ENCODE measurements at places on chromosomes 11 and 22.

DNA sequence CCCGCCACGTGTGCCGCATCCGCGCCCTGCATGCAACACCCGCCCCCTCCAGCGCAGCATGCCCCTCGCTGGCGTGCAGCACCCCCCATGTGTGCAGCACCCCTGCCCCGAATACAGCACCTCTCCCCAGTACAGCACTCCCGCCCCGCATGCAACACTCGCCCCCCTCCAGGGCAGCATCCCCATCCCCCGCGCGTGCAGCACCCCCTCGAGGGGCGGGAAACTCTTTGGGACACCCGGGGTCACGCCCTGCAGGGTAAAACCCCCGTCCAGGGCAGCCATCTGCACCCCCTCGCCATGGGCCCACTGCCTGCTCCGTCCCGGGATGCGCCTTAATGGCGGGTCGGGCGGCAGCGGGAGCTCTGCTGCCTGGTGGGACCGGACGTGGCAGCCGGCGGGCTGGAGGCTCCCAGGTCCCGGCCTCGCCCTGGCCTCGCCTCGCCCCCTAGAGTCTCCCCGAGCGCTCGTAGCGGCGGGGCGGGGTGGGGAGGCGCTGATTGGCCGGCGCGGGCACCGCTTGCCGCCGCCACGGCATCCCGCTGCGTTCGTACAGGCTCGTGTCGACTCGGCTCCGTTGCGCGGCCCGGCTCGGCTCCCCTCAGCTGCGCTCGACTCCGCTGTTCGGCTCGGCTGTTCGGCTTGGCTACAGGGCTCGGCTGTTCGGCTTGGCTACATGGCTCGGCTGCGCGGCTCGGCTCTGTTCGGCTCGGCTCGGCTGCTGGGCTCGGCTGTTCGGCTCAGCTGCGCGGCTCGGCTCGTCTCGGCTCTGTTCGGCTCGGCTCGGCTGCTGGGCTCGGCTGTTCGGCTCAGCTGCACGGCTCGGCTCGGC, 417 bp upstream of the BRSK2 start:
- DNase-seq: peak; percentile 91

DNA sequence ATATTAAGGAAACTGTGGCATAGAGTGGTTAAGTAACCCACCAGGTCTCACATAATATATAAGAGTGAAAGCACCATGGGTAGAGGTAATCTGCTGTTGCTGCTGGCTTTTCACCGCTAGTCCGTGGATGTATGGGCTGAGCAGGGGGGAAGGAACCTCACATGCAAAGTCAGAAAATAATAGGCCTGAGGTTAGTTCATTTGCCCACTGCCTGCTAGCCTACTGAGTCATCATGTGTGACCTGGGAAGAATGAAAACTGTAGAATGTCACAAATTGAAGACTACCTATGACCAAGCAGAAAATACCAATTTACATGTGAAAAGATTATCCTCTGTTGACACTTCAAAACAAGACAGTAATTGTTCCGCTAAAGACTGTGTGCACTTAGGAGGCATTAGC, 560.1 kb upstream of the FAT3 start:
- no peak for DNase-seq

- DNase-seq: no peak
Observed at GRCh38 chr11:46611526-46612304, 5.3 kb downstream of the HARBI1 start.

GRCh38 chr22:23762842-23763578, at the start of gene C22orf15:
Gene C22orf15 (plus strand): TSS chr22:23762990. CDS start chr22:23763307, 317 bp downstream.
- no peak for DNase-seq

DNA sequence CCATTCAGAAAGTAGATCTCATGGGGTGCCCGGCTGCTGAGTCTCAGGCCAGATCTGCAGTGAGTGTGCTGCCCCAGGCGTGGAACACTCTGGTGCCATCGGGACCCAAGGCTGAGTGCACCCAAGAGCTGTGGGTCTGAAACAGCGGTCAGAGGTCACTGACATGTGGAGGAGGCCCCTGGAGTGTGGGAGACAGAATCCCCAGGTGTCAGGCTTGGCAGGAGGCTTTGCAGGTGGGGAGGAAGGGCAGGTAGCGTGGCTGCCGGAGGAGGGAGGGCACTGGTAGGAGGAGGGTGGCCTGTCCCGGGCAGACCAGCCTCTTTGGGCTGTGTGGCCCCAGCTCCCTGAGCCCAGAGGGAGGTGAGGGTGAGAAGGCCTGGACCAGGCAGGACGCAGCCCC, 31.7 kb upstream of the KRTAP5-6 start:
- DNase-seq: no peak

- DNase-seq: no peak
Observed at GRCh38 chr11:85680897-85681296, 5.1 kb downstream of the CCDC89 start.

DNA sequence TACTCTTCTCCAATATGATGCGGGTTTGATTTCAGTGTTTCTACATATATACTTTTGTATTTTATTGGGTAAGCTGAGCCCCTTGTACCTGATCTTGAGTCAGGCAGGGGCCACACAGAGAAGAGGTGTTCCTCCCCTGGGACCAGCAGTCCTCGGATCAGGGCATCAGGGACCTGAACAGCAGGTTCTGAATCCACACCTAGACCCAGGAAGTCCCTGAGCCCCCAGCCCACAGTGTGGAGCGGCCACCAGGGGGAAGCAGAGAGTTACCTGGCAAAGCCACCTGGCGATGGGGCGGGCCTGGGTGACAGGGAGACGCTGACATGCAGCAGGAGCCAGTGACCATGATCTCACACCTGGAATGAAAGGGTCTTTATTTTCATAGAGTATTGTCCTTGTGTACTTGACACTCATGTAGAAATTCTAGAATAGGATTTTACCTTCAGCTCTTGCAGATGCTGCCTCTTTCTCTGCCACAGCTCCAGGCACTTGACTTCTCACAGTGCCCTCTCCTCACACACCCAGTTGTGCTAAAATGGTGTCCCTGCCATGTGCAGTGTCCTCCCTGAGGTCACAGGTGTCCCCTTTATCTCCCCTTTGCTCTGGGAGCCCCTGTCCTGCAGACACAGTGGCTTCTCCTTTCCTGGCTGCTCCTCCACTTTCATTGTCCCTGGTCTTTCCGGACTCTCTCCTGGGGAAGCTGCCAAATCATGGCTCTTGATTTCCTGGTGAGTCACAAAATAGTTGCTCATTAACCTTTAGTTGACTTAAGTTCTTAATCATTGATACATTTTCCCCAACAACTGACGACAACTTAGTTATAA, 48.5 kb downstream of the GGTLC2 start:
- peak; percentile 43 for DNase-seq

DNA sequence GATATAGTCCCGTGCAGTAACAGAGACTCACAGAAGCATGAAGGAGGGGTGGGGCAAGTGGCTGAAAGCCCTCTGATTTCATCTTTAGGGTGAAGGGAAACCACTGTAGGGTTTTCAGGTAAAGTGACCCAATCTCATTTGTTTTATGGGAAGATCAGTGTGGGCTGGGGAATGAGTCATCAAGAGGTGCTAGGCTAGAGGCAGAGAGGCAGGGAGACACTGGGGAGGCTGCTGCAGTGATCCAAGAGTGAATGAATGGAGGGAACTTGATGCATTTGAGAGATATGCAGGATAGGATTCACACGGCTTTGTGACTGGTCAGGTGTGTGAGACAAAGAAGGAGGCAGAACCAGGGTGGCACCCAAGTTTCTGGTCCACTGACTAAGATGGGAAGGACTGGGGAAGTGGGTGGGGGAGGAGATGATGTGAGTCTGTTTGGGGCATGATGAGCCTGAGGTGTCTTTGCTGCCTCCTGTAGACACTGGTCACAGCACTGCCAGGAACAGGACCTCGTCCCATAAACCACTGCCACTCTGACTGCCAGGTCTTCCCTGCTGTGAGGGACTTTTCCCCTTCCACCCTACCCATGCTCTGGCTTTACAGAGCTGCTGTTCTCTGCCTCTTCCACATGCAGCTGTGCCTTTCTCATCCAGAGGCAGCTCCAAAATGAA, 239.0 kb downstream of the TENM4 start:
- no peak for DNase-seq
